ENCODE measurements at places on chromosomes 2 and 18. TPM values are rescaled to one million over a fixed set of nuclear protein-coding genes. Genes with fewer than 3 reads are reported as not detected.

The REG3G gene
- total RNA-seq = not detected

The XDH gene
- 0.17 TPM for total RNA-seq

The SGPP2 gene
- 0.67 TPM for total RNA-seq

DNA sequence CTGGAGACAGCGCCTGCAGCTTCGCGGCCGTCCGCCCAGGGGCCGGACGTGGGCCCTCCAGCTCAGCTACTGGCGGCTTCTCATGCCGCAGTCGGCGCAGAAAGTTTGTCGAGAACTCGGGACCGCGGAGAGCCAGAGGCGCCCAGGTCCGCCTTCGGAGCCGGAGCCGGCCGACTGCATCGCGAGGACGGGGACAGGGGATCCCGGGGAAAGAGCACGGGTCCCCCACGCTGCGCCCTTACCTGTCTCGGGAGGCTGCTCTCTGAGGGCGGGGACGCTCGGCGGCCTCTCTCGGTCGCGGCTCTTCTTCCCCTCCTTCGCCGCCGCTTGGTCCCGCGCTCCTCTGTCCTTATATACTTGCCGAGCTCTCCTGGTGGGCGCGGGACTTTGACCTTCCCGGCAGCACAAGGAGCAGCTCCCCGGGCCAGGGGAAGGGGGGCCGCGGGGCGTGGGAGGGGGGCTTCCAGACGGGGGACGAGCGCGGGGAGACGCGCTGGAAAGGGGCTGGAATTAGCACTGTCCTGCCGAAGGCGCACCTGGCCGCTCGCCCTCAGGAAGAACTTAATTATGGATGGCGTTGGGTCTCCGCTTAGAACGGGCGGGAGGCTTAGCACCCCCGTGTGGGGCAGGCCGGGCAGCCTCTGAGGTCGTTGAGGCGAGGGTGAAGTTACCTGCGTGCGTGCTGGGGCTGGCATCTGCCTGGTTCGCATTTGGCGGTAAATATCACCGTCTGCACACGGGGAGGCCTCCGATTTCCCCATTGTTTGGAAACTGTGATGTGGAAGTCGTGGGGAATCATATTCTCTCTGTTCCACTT, at the start of gene POMC:
POMC (minus strand) TSS at position 325 of the 817 bp plus-strand sequence. CDS start 3,808 bp downstream, outside the sequence.
- DNase-seq = peak; percentile 30

GRCh38 chr2:37415128-37415820, 70.8 kb downstream of the QPCT start:
- no peak for DNase-seq

DNA sequence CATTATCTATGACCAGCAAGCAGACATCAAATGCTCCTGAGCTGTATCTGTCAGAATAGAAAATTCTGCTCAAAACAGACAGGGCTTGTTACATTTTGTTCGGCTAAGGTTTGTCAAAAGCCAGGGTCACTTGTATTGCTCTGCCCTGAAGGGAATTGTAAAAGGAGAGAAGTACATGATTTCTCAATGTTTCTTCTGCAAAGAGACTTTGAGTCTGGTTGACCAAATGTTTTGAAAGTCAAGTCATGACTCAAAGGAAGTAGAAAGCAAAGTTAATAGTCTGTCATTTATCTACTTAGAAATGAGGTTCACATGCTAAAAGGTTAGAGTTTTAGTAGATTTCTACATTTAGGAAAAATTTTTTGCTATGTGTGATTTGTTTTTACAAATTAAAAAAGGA, 1624.1 kb upstream of the ZEB2 start:
- DNase-seq = no peak

GRCh38 chr2:195410074-195410671, 246.9 kb upstream of the SLC39A10 start:
- DNase-seq = no peak

DNA sequence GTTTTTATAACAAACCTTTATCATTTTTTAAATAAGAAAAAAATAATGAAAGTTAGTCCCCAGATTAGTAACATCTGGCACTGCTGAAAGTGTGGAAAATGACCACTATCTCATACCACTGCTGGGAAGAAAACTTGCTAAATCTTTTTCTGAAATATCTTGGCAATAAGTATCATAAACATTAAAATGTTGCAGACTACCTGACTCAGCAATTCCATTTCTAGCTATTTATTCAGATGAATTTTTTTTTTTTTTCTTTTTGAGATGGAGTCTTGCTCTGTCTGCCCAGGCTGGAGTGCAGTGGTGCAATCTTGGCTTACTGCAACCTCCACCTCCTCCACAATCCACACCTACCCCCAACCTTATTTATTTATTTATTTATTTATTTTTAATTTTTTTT, 35.3 kb upstream of the SOS1 start:
- no peak for DNase-seq

- DNase-seq = no peak
Observed at GRCh38 chr18:36843784-36844183, 14.9 kb downstream of the KIAA1328 start.

GRCh38 chr2:128318776-128319464, at the start of gene HS6ST1:
Gene HS6ST1, minus strand, starts transcription at chr2:128318868. Its CDS starts 305 bp downstream, at chr2:128318563.
- peak; percentile 85 for DNase-seq

DNA sequence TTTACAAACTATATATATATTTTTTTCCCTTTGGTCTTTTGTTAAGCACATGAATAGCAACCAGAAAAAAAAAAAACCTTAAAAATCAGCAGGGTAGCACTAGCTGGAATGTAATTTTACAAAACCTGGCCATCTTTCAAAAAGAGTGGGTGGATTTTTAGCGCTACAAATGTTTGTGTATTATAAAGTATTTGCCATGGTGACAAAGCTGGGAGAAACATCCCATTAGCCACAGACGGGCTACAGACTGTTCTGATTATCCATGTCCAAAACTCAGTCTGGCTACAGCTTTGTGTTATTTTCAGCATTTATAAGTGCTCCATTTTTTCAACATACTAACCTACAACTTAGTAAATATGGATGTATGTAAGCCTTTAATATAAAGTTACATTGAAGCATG, 249.5 kb upstream of the TANK start:
- no peak for DNase-seq

GRCh38 chr18:39773646-39774045, 2181.4 kb upstream of the PIK3C3 start:
- DNase-seq = no peak

DNA sequence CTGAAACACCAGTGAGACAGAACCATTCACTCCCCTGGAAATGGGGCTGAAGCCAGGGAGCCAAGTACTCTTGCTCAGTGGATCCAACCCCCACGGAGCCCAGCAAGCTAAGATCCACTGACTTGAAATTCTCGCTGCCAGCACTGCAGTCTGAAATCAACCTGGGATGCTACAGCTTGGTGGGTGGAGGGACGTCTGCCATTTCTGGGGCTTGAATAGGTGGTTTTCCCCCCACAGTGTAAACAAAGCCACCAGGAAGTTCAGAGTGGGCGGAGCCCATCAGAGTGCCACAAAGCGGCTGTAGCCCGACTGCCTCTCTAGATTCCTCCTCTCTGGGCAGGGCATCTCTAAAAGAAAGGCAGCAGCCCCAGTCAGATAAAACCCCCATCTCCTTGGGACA, 292.8 kb downstream of the LNPK start:
- DNase-seq = no peak

GRCh38 chr2:43001055-43001378, 208.6 kb upstream of the HAAO start:
- DNase-seq = no peak

DNA sequence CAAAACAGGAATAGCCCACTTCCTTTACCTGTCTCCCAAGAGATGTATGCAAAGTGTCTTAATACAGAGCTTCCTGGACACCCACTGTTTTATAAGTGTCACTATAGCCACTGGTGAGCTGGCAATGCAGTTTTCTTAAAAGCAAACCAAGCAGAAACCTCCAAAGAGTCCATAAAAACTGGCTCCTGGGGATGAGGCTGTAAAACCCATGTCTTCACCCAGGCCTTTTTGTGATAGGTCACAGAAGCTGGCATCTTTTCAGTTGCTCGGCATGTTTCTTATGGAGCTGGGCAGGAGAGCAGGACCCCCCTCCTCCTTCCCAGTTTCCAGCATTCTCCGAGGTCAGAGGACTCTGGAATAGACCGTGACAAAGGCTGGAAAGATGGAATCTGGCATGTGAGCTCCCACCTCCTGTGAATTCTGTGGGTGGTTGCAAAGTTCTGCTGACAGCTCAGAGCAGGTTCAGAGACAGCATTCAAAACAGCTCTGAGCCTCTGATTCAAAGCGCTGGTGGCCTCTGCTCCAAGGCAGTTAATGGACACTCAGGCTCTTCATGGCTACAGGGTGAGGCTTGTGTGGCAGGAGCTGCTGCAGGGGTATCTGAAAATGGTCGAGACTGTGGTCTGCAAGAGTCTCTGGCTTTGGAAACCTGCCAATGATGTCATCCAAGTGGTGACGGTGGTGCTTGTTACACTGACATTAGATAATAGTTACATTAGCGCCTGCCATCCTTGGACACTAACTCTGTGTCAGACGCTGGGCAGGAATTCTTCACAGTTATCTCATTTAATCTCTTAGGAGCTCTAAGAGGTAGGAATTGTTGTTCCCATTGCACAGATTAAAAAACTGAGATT, 283.4 kb downstream of the CLIP4 start:
- DNase-seq = no peak
